ENCODE measurements at places on chromosomes 6 and 20.
A peak's percentile ranks its signal among the peaks of the same experiment; 100 is the strongest.

DNA sequence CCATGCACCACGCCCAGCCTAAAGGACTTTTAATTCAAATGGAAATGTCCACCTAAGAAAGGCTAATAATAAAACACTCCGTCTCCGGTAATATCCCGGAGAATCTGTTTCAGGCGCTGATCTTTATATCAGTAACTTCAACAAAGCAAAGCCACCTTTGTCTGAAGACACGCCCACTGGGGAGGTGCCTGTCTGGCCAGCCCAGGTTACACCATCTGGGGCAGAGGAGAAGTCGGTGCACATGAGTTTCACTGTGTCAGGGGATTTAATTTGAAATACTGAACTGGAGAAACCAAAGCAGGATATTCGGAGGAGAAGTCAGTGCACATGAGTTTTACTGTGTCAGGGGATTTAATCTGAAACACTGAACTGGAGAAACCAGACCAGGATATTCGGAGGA is 9.4 kb downstream of the SERPINB6 start:
- DNase-seq: no peak

- peak; percentile 28 for DNase-seq
Observed at GRCh38 chr20:35305682-35306556, 13.7 kb upstream of the FAM83C start.

GRCh38 chr6:81751388-81752083 is 945 bp downstream of the TENT5A start:
- no peak for DNase-seq

- no peak for DNase-seq
Observed at GRCh38 chr6:129312880-129313279, 397.1 kb downstream of the ARHGAP18 start.

- no peak for DNase-seq
Observed at GRCh38 chr6:168675933-168676551, 235.1 kb downstream of the SMOC2 start.

GRCh38 chr20:34315236-34315635 is 12.1 kb upstream of the AHCY start:
- DNase-seq: no peak

- no peak for DNase-seq
Observed at GRCh38 chr20:50340541-50340940, 149.9 kb downstream of the CEBPB start.
